ENCODE measurements at places on chromosomes 3 and 15. TPM values are rescaled to one million over a fixed set of nuclear protein-coding genes. Genes with fewer than 3 reads are reported as not detected.

The GRIP2 gene
- not detected for polyA plus RNA-seq

The NEO1 gene
- 0.06 TPM for polyA plus RNA-seq

The TAGLN3 gene
- not detected for polyA plus RNA-seq

GRCh38 chr3:170159459-170159858 is 22.1 kb downstream of the PHC3 start:
- DNase-seq = no peak
- H3K4me3 ChIP-seq = no peak overlapping the region
- no peaks in the 10 kb centered on the region for H3K27me3 ChIP-seq
- H3K27ac ChIP-seq = no peak overlapping the region
- H3K4me1 ChIP-seq = peaks cover 11% of the 10 kb centered on the region
- peaks cover 89% of the 10 kb centered on the region for H3K36me3 ChIP-seq

GRCh38 chr15:27826411-27826810 is 272.7 kb downstream of the OCA2 start:
- H3K4me1 ChIP-seq = no peaks in the 10 kb centered on the region
- no peaks in the 10 kb centered on the region for H3K27me3 ChIP-seq
- no peak overlapping the region for H3K27ac ChIP-seq
- no peaks in the 10 kb centered on the region for H3K36me3 ChIP-seq
- no peak overlapping the region for H3K4me3 ChIP-seq

DNA sequence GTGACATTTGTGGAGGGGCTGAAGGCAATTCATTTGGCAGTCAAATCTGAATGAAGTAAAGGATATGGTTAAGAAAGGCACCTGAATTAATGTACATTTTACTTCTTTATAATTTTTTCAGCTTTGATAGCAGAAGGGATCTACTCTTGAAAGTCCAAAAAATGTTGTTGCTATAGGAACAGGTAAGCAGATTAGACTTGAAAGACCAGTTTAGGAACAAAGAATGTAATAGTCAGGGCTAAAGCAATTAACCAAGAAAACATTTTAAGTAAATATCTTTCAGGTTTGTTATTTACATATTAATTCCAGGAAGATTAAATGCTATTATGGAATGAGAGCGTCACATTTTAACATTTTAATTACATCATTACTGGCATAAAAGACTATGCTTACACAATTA is 1.1 kb downstream of the ATP13A4 start:
- H3K4me1 ChIP-seq = no peaks in the 10 kb centered on the region
- DNase-seq = no peak
- no peaks in the 10 kb centered on the region for H3K36me3 ChIP-seq
- no peak overlapping the region for H3K27ac ChIP-seq
- H3K4me3 ChIP-seq = no peak overlapping the region
- H3K27me3 ChIP-seq = no peaks in the 10 kb centered on the region

All from CD14-positive monocyte (primary cell).